Right atrium auricular region (tissue), 2 donors: ENCODE measurements at places on chromosomes 13 and 19. TPM values are rescaled to one million over a fixed set of nuclear protein-coding genes. Genes with fewer than 3 reads are reported as not detected.

DNA sequence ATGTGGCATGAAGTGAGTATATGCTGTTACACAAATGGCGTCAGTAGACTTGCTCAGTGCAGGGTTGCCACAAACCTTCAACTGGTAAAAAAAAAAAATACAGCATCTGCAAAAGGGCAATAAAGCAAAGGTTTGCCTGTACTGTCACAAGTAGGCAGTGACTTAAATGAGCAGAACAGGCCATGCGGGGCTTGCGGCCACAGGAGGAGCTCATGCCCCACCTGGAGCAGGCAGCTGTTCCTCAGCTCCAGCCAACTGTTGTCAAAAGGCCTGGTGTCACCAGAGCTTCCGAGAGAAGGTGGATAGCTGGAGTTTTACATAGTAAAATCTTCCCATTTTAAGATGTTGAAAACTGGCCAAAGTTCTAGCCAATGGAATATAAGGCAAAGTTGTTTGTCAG is 7.7 kb downstream of the ATP7B start:
- no peak for DNase-seq

GRCh38 chr13:44211704-44212346 is 161.8 kb upstream of the SERP2 start:
- DNase-seq: no peak

GRCh38 chr19:19010551-19010950 is 22.8 kb downstream of the SUGP2 start:
- no peak for DNase-seq

DNA sequence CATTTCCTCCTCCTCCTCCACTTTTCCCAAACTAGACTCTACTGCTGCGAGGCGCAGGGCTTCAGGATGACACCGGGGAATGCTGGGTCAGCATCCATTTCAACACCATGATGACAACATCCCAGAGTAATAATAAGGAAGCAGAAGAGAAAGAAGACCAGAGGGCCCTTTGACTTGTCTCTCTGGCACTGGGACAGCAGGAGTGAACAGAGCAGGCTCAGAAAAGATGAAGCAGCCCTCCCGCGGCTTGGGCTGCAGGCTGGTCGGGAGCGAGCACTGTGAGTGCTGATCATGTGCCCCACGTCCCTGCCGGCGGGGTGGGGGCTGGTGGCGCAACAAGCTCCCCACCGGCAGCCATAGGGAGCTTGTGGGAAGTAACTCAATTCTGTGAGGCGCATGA is 30.5 kb downstream of the RANBP3 start:
- peak; percentile 82 for DNase-seq

- no peak for DNase-seq
Measured at GRCh38 chr19:14343286-14343685, 38.0 kb upstream of the ADGRE5 start.

- no peak for DNase-seq
Measured at GRCh38 chr13:112911883-112912282, 57.1 kb upstream of the MCF2L start.

DNA sequence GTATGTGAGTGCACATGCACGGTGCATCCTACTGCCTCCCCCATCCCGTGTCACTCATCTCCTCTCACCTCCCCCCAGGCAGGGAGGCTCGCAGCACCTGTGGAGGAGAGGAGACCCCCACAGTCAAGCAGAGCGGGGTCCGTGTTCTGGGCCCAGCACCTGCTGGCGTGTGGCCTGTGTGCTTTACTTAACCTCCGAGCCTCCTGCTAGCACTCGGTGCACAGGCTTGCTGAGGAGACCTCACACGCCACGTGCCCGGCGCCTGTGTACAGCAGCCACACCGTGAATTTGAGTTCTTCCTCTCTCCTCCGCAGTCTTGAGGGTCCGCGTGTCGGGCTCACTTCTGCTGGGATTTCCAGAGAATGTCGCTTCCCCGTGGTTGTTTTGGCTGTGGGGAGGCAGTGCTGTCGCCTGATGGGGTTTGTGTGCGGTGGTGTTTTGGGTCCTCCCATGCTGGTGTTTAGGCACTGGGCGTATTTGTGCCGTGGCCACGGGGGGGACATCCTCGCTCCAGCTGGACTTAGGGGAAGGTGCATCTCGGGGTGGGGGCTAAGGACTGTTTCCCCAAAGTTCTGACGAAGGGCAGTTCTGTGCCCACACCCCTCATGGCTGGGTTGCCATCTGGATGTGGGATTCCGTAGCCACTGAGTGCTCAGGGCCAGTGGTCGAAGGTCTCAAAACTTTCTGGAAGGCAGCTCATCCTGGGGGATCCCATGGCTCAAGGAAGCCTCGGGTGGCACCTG is 34.8 kb upstream of the TMEM255B start:
- DNase-seq: no peak

ABHD8 gene
- 15.8 TPM for total RNA-seq

RUBCNL gene
- total RNA-seq: 1.5 TPM

GRCh38 chr19:53057904-53058580 is 13.5 kb downstream of the ERVV-2 start:
- DNase-seq: no peak

IZUMO4 gene
- 0.67 TPM for total RNA-seq

RTBDN gene
- total RNA-seq: not detected

- no peak for DNase-seq
Measured at GRCh38 chr19:15936950-15937349, 2.6 kb upstream of the CYP4F11 start.

SULT2B1 gene
- total RNA-seq: not detected

IZUMO2 gene
- not detected for total RNA-seq

ZNF431 gene
- 3.0 TPM for total RNA-seq

GRCh38 chr19:18807861-18808331 is 16.8 kb upstream of the COMP start:
- DNase-seq: peak; percentile 76

HSPB6 gene
- total RNA-seq: 104 TPM

DNA sequence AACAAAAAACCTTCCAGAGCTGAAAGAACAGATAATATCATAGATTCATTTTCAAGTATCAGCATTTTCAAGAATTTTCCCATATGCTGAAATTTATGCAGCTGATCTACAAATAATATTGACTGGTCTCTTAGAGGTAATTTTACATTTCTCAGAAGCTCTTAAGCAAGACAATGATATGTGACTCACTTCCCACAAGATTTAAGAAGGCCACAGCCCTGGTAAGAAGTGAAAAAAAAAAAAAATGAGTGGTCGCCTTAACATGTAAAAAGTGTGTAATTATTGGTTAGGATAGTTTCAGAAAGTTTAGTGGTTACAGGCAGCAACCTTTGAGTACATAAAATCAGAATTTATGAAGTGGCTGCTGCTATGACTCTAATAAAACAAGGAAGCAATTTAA is 54.5 kb downstream of the NUFIP1 start:
- no peak for DNase-seq

GRCh38 chr13:42656958-42657357 is 83.0 kb downstream of the TNFSF11 start:
- no peak for DNase-seq

IL11 gene
- total RNA-seq: 0.16 TPM

BCL3 gene
- 15.3 TPM for total RNA-seq

GRCh38 chr13:80121038-80121437 is 219.9 kb downstream of the SPRY2 start:
- DNase-seq: no peak

DNA sequence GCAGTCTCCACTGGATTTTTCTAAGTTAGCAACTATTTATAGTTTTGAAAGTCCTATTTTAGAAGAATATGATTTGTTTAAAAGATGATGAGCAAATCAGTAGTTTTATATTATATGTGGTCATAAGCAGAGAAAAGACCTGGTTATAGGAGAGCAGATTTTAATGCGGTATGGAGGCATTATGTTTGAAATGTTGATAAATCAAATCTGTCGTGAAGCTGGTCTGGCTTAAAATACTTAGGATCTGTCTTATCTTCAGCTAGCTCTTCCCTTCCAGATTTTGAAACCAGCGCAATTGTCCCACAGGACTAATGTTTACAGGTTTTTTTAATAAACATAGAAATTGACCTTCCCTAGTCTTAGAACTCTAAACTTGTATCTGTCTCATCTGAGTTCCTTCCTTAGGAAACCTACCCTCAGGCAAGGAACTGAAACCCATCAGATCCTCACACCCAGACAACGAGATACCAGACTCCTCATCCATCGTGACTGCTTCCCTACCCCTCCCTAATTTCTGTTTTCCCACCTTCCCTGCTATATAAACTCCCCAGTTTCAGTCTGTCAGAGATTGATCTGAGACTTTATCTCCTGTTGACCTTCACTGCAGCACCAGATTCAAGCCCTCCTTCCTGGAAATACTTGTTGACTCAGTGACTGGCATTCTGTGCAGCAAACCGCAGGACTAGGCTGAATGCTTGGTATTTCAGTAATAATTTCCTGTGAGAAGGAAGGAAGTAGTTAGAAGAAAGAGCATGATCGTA is 37.8 kb upstream of the CXCL17 start:
- no peak for DNase-seq
